Activated CD4-positive, CD25-positive, alpha-beta regulatory T cell treated with anti-CD3 and anti-CD28 coated beads, Interleukin-2, amount 50 U/mL, for 24 hours (primary cell): ENCODE measurements at places on chromosomes 4 and X.
A peak's percentile ranks its signal among the peaks of the same experiment; 100 is the strongest.

DNA sequence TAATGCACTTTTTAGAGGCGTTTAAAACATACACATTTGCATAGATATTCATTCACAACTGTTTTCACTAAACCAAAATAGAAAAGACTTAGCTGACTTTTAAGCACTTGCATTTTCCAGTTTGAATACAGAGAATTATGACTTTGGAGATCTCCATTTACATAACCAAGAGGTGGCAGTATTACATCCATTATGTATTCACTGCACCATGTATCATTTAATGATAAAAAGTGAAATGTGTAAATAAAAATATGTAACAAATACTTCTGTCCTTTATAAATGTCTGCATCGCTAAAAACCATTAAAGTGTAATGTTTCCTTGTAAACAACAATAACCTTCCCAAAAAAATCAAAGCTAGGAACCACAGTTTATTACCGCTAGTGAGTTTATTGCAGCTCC, 413.2 kb downstream of the FGF13 start:
- ATAC-seq = no peak

DNA sequence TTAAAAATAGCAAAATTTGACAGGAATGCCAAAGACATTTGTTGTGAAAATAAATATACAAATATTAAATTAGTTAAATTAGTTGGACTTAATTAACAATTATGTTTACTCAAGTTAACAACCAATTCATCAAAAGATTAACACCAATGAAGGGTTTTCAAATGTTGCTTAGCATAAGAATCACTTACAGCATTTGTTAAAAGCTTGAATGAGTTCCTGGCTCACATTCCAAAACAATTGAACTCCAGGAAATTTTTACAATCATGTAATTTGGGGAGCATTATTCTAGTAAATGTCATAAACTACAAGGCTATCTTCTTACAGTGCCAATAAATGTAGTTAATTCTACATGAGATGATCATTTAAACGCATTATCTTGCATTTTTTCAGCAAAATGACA, 249.7 kb upstream of the MAGEB2 start:
- ATAC-seq = no peak

DNA sequence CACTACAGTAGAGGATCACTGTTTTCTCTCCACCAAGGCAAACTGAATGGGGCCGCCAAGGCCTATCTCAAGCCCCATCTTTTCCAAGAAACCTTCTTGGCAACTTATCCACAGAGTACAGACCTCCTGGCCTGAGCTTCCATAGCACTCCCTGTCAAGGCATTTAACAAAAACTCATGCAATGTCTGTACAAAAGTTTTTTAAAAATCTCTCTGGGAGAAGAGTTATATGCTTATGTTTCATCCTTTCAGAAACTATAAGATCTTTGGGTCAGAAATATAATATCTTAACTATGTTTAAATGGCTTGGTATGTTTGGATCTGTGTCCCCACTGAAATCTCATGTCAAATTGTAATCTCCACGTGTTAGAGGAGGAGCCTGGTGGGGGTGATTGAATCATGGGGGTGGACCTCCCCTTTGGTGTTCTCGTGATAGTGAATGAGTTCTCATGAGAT, 13.6 kb downstream of the ADAMTS3 start:
- no peak for ATAC-seq

DNA sequence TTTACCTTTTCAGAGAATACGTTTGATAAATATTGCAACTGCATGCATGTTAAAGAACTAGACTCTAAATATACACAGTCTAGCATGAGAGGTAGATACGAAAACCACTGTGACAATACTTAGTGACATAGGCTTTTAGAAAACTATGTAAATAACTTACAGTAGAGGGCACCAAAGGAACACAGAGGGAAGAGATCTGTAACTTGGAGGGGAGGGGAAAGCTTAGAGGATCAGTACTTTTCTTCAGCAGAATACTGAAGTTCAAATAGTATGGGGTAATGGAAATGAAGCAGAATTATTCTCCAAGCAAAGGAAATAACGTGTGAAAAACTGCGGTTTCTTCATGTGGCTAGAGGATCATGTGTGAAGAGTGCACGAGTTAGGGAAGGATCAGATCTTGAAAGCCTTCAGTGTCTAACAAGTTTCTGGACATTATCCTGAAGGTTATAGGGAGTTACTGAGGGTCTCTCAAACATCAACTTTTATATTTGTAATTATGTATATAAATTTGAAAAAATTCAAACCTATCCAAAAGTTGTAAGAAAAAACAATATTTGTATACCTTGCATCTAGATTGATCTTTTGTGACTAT, 264.3 kb downstream of the NPFFR2 start:
- no peak for ATAC-seq

DNA sequence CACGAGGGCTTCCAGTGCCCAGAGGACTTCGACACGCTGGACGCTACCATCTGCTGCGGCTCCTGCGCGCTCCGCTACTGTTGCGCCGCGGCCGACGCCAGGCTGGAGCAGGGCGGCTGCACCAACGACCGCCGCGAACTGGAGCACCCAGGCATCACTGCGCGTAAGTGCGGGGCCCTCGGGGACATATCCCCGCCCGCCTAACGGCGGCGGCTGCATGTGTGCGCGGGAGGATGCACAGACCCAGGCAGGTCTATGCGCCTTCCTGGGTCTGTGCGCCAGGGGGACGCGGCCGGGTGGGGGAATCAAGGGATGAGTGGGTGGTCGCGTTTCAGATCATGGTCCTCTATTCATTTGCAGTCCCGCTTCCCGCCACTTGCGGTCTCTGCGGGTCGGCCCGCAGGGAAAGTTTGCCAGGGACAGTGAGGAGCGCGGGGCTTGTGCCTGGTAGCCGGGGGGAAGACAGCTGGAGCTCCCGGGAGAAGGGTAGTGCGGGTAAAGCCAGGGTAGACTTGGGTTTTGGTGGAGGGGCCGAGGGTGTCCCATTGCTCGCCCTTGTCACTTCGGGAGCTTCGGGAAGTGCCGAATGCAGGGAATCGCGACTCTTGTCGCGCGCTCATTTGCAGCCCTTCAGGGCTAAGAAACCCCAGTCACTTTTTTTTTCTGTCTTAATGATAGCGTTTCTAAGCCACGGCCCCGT, 1.0 kb downstream of the SHISA3 start:
- ATAC-seq = no peak

DNA sequence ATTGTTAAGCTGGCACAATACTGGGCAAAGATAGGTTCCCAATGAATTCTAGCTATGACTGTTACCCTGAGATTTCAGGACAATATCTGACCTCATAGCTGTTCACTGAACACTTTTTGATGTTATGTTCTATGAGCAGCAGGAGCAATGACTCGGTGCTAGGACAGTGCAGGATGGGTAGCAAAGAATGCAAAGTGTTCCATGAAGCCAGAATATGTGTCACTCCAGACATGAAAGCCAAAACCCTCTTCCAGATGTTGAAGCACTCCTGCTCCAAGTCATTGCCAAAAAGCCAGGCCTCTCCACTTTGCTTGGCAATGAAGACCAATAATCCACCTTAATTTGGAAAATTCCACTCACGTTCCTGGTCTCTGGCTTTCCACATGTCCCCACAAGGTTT, 300.9 kb upstream of the CPEB2 start:
- ATAC-seq = no peak

DNA sequence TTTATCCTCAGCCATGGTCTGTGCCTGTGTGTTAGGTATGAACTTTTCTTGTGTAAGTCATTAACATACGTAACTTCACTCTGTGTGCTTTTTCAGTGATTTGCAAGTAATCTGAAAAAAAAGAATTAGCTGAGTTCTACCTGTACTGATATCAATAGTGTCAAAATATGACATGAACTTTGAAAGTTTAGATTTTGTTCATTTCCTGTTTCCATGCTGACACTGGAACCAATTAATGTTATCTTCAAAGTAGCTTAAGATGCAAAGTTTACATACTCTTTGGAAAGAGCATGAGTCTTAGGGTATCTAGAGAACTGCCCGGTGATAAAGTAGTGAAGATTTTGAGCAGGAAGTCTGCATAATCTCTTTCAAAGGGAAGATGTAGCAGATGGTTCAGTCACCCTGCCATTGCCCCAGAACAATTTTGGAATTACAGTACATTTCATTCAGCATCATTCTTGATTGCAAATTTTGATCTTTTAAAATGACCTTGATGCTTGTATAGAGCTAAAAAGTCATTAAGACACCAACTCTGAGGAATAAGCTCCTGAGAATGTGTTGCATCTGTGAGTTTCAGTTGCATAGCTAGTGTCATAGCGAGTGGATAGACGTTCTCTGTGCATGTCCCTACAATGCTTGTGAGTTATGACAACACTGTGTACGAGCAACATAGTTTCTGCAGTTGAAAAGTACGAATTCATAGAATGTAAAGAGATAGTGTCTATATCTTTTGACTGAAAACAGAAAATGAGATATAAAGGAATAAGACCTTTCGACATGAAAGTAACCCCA, 130.5 kb downstream of the PTTG2 start:
- peak; percentile 82 for ATAC-seq

- no peak for ATAC-seq
Measured at GRCh38 chr4:36712013-36712412, 430.6 kb downstream of the DTHD1 start.

GRCh38 chr4:134024251-134024650, 177.3 kb downstream of the PABPC4L start:
- no peak for ATAC-seq

GRCh38 chr4:3636646-3637320, 104.6 kb upstream of the LRPAP1 start:
- no peak for ATAC-seq

DNA sequence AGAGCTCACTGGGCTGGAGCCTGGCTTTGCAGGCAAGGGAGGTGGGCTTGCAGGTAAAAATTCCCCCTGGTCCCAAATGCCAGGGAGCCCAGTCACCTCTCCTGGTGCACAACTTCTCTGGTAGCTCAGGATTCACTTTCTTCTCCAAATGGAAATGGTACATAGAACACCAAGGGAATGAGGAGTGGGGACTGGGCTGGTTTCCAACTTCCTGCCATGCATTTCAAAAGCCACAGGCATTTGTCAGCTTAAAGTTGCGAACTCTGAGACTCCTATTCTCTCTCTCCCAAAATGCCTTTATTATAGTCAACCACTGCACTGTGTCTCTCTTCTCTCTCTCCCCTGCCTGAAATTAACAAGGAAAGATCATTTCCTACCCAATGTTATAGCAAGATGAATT, 177.3 kb downstream of the GRIA3 start:
- ATAC-seq = no peak

DNA sequence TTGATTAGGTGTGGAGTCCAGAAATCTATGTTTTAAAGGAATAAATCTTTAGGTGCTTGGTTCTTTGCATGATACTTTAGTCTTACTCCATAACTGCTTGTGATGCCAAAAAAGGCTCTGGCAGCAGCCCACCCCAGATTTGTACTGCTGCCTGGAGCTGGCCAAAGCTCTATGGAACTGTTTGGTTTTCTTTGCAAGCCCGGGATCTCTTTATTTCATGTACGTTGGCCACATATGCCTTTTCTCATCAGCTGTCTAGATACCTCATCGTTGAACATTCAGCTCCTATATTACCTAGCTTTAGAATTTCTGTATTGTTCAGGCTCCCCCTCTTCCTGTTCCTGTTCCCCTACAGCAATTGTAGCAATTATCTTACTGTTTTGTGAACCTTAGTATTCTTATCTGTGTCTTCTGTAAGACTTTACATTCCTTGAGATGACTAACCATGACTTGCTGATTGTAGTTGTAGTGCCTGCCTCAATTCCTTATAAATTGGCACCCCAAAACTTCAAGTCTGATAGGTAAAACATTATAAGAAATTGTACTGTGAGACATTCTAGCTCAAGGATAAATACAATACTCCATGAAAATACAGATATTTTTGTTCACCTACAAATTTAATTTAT, 199.4 kb upstream of the GPRIN3 start:
- ATAC-seq = no peak

- no peak for ATAC-seq
Measured at GRCh38 chr4:96844858-96845490, 1005.1 kb downstream of the PDHA2 start.

DNA sequence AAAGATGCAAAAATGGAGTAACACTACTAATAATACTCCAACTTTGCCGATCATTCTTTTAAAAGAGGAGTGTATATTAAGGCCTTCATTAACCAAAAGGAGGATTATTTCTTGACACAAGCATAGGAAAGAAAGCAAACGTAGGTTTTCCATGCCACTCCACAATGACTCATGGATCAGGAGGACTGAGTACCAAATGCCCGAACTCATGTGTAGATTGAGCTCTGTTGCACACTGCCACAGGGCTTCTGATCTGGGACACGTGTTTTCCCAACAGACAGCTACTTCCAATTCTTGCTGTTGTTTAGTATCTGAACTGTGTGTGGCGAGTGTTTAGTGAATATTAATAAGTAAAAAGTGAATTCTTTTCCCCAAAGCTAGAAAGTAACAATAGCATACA, 131.2 kb downstream of the LDB2 start:
- no peak for ATAC-seq

DNA sequence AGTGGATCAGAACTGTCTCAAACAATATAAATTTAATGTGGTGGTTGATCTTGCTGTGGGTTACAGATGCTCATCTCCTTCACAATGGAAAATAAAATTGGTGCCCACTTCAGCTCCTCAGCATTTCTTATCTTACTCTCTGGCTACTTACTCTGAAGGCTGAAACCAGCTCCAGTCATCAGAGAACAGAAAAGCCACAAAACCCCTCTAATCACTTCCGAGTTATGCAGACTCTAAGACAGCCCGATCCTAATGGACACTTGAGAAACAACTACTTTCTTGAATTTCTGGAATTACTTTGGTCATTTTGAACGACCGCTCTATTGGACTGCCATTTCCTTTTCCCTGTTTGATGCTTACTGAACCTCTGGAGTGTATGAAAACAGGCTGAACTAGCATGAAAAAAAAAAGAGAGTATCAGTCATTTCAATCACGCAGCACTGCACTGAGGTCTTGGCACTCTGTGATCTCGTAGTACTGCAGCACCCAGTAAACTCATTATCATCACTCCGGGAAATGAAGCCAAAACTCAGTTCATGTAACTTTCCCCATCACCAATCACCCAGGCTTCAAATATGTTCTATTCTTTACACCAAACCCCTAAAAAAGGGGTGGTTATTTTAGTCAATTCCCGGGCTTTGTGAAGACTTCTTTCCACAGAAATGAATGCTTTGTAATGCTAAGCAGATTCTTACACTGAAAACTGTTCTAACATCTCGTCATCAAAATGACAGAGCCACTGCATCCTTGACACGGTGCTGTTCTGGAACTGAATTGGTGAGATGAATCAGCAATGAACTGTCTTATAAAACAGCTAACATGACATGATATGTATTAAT, 54.5 kb downstream of the TSPAN5 start:
- ATAC-seq = peak; percentile 66

DNA sequence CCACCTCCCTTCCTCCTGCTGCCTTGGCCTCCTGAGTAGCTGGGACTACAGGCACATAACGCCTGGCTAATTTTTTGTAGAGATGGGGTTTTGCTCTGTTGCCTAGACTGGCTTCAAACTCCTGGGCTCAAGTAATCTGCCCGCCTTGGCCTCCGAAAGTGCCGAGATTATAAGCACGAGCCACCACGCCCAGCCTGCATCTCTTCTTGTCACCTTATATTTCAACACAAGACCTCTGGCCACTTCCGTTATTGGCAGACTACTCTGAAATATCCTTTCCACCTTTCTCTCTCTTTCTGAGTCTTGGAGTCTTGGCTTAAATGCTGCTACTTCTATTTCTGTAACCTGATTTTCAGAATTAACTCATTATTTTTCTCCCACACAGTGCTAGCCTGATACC, 5.6 kb downstream of the KIAA0232 start:
- no peak for ATAC-seq
